ENCODE measurements at places on chromosomes 6 and 20.

GRCh38 chr20:63469713-63470101, 2.7 kb downstream of the KCNQ2 start:
- no peak for DNase-seq

- DNase-seq = peak; percentile 29
Observed at GRCh38 chr20:35226884-35227681, 593 bp downstream of the MMP24 start.

DNA sequence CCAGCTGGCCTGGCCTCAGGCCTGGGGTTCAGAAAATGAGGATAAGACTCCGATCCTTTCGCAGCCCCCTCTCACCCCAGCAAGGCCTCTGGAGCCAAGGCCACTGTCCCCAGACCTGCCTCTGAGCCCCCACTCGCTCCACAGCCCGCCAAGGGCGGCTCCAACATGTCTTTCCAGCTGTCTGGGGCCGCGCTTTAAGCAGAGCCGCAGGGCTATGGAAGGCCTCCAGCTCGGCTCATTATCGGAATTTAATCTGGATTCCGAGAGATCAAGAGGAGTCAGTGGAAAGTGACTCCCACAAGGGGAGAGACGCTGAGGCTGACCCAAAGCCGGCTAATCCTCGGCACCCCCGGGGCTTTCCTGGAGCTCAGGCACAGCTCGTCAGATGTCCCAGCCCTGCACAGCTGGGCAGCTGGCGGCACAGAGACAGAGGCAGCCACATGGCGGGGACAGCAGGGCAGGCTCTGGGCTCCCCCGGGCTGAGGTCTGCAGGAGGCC, 41.8 kb downstream of the BMP7 start:
- DNase-seq = no peak

GRCh38 chr6:79498842-79499241, 38.4 kb downstream of the LCA5 start:
- DNase-seq = no peak

- DNase-seq = no peak
Observed at GRCh38 chr6:155050311-155050710, 55.2 kb downstream of the TIAM2 start.

DNA sequence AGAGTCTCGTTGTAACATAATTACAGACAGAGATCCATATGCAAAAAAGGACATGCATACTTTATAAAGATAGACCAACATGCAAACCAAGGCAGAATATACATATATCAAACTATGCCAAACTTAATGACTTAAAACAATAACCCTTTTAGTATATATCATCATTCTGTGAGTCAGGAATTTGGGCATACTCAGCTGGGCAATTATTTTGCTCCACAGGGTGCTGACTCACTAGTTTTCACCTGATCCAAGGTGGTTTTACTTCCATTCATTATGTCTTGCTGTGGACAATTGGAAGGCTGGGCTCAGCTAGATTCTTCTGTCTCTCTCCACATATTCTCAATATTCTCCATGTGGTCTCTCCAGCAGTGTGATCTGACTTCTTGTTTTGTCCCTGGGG, 41.2 kb upstream of the RNF146 start:
- no peak for DNase-seq

DNA sequence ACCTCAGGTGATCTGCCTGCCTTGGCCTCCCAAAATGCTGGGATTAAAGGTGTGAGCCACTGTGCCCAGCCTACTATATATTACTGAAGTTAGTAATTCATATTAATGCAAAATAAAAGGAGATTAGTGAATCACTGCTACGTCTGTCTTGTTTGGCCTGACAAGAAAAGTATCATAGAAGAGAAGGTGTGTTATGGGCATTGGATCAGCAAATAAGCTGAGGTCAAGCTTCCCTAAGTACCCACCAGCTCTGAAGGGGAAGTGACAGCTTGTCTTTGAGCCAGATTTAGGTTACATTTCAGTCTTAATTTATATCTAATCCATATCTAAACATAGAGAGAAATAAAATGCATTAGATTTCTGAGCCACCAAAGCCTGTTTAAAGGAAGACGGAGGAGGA, 7.1 kb downstream of the SGK1 start:
- no peak for DNase-seq

DNA sequence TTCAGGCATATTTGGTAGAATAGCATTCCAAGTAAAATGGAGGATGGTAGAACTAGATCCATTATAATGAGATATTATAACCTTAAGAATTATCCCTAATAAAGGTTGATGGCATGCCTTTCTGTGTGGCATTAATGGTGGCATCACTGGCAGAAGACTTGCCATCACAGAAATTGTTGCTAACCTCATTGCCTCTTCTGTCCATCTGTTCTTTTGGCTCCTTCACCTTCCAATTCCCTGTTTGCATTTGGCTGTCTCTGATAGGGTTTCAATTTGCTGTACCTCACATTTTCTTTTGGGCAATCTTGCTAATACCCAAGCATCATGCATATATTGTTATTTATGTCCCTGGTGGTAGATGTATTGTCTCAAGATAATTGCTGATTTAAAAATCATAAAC, 98.9 kb downstream of the SMPDL3A start:
- no peak for DNase-seq

All from C1 segment of cervical spinal cord (tissue), 14 donors.